ENCODE measurements at places on chromosomes 6 and 20.
A peak's percentile ranks its signal among the peaks of the same experiment; 100 is the strongest.

- no peak for DNase-seq
Observed at GRCh38 chr6:127914240-127914639, 13.4 kb upstream of the THEMIS start.

- no peak for DNase-seq
Observed at GRCh38 chr20:45181639-45182038, 6.9 kb downstream of the PI3 start.

GRCh38 chr6:23681743-23682142, 444.3 kb upstream of the NRSN1 start:
- DNase-seq = no peak

DNA sequence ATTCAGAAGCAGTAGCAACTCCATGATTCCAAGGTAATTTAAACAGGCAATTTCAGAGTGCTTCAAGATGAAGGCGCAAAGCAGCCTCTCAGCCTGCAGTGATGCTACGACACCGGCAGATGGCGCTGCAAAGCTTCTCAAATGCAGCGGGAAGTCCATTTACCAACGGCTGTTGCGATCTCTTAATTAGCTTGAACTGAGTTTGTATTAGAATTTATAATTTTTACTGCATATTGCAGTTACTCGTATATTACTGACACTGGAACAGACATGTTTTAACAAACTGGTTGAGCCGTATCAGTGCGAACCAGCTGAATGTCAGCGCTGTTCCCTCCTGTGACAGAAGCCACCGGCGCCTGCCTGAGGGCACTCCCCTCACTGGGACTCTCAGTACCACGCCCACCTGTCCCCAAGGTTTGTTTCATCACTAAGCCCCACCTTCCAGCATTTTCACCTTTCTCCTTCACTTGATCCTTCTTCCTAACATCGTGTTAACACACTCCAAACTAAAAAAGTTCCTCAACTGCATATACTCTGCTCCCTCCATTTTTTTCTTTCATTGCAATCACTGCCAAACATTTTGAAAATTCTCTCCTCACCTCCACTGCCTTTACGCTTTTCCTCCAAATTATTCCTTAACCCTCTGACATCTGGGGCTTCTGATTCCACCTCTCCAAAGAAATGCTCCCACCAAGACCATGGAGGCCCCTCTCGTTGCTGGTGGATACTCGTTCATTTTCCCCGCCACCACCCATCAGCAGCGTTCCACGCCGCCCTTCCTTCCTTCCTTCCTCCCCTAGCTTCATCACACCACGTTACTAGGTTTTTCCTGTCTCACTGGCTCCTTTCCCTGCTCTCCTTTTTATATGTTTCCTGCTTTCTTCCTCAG, 14.5 kb downstream of the GNL1 start:
- DNase-seq = no peak

DNA sequence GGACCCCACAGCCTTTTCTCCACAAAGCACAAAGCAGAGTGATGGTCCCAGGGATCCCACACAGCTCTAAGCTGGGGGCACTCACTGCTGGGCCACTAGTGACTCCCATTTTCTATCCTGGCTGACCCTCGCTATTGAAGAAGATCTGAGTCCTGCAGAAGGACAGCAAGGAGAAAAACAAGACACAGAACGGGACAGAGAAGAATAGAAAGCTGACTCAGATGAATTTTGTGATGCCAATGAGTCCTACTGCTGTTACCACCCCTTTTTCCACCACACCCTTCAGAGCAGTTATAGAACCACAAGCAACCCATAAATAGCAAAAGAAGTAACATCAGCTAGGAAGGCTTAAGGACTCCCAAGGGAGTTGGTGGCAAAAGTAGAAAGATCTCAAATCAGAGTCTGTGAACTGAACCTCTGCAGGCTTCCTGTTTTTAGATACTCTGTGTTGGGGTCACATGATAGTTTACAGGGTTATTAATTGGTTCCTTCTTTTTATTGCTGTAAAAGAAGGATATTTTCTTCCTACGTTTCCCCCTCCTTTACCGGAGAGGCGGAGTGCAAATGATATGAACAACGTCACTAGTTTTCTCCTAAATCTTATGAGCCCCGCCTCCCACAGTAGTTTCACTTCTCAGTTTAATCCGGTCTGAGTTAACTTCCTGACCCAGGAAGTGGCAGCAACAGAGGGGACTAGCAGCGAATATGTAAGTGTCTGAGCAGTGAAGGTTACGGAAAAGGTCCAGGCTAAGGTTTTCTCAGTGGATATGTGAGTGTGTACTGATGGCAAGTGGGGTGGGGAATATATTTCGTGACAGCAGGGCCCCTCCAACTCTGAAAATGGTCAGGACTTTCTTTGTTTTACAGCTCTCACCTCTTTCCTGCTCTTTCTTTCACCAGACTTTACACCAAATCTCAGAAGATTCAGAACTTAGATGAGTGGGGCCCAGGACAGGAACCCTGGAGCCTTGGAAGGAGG, at the start of gene TRIM38:
TSS of gene TRIM38 (plus strand) at position 654 of the 979 bp plus-strand sequence. CDS start 3,721 bp downstream, outside the sequence.
- no peak for DNase-seq

GRCh38 chr6:95128439-95128838, 448.9 kb upstream of the MANEA start:
- DNase-seq = no peak

DNA sequence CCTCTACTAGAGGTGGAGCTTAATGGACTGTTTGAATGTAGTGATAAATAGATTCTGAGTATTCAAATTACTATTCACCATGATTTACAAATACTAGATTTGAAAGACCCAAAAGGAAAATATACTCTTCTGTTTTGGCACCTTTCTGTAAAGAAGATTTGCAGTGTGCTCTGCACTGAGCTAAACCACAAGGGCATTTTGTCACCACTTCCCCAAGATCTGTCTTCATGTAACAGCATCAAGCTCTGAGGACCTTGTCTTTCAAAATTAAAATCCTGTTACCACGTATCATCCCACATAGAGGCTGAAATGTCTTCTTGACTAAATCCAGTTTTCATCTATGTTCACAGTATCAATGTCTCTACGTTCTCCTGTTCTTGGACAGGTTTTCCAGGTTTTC, 3.3 kb upstream of the PGK2 start:
- no peak for DNase-seq

- DNase-seq = no peak
Observed at GRCh38 chr6:137277971-137278637, 58.9 kb upstream of the IFNGR1 start.

GRCh38 chr6:73515204-73515655, 5.6 kb downstream of the EEF1A1 start:
- DNase-seq = no peak

DNA sequence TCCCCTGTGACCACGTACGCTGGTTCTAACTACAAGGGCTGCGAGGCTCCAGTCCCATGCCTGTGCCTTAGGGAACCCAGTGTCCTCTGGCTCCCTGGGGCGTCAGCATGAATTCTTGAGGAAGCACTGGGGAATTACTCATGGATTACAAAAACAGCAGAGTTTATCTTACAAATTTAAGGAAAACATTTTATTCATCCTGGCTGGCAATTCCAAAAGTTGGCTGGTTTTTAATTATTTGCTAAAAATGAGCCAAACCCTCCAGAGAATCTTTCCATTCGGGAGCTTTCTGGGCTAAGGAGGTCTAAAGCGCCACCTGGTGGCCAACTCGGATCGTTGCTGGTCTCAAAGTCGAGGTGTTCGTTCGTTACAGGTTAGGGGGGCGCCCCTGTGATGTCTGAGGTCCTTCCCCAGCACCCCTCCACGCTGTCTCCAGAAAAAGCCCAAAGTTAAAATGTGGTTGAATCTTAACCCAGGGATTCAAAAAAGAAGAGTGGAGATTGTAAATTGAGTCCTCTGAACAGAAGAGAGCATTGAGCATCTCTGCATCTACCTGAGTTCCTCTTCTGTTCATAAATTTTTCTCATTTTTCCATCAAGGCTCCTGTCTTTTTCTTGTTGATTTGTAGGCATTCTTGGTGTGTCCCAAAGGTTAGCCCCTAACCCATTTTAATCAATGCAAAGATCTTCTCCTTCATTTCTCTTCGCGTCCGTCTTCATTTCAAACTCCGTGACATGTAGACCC, 99.4 kb downstream of the BFSP1 start:
- peak; percentile 39 for DNase-seq

GRCh38 chr6:4057036-4057435, 21.9 kb downstream of the FAM217A start:
- DNase-seq = no peak

DNA sequence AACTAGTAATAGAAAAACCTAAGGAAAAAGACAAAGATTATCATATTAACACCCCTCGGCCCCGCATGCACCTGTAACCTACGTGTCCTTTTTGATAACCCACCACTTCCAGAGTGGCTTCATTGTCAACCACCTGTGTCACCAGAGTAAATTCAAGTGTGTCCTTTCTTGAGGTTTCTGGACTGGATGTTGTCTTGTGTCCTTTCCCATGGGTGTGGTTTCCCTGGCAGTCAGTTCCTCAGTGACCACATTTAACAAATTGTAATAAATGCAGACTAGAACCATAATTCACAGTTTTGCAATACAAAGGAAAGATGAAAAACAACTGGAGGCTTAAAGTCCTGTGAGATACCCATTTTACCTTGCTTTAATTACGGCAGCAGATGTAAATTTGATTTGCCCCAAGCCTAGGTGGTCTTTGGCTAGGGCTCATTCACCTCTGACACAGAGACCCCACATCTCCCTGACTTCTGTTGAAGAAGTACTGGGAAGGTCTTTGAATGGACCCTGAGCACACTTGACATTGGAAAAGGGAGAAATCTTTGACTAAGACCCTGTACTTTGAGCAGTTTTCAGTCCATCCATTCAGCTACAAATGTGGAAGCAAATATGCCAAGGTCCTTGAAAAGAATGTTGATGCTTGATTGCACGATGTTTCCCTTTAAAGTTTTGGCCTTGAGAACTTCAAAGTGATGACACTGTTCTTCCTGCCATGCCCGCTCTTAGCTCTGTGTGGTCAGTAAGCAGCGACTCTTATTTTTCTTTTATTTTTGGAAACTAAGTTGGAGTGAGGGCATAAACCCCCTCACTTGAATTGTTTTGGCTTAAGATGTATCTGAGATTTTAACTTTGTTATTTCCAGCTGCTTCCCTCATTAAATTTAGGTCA, 232.4 kb downstream of the UST start:
- DNase-seq = no peak

- no peak for DNase-seq
Observed at GRCh38 chr20:44703183-44703925, 11.8 kb upstream of the CCN5 start.

- no peak for DNase-seq
Observed at GRCh38 chr6:130740308-130740707, 86.9 kb upstream of the SMLR1 start.

DNA sequence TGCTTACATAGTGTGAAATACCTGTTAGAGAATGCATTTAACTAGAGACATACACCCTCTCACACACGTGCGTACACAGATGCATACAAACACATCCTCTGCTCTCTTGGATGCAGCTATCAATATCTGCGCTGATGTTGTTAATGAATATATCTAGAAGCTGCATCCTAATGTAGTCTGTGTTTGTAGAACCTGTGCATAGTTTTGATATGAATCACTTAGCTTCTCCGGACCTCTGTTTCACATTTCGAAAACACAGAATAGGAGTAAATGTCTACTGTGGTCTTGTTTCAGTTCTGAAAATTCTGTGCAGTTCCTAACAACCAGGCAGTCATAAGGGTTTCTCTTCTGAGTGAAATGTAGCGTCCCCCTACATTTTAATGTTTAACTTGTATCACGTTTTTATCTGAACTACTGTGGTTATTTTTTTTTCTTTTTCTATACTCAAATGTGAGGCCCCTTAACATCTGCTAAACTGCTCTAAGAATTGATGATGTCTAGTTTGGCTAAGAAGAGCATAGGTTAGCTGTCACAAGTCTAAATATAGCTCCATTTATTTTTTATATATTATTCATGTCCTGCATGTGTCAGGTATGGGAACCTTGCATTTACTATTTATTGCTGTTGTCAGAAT, 254.5 kb downstream of the TMEM242 start:
- no peak for DNase-seq

GRCh38 chr20:62820208-62820961, 3.5 kb downstream of the COL9A3 start:
- no peak for DNase-seq

DNA sequence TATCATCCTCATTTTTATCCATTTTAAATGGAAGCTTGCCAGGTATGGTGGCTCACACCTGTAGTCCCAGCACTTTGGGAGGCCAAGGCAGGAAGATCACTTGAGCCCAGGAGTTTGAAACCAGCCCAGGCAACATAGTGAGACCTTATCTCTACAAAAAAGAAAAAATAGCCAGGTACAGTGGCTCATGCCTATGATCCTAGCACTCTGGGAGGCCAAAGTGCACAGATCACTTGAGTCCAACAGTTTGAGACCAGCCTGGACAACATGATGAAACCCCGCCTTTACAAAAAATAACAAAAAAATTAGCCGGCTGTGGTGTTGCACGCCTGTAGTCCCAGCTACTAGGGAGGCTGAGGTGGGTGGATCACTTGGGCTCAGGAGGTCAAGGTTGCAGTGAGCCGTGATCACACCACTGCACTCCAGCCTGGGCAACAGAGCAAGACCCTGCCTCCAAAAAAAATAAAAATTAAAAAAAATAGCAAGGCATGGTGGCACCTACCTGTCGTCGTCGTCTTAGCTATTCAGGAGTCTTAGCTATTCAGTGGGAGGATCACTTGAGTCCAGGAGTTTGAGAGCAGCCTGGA, 89.0 kb downstream of the TCP11 start:
- DNase-seq = no peak

- DNase-seq = no peak
Observed at GRCh38 chr6:160737934-160738333, 35.9 kb downstream of the PLG start.

DNA sequence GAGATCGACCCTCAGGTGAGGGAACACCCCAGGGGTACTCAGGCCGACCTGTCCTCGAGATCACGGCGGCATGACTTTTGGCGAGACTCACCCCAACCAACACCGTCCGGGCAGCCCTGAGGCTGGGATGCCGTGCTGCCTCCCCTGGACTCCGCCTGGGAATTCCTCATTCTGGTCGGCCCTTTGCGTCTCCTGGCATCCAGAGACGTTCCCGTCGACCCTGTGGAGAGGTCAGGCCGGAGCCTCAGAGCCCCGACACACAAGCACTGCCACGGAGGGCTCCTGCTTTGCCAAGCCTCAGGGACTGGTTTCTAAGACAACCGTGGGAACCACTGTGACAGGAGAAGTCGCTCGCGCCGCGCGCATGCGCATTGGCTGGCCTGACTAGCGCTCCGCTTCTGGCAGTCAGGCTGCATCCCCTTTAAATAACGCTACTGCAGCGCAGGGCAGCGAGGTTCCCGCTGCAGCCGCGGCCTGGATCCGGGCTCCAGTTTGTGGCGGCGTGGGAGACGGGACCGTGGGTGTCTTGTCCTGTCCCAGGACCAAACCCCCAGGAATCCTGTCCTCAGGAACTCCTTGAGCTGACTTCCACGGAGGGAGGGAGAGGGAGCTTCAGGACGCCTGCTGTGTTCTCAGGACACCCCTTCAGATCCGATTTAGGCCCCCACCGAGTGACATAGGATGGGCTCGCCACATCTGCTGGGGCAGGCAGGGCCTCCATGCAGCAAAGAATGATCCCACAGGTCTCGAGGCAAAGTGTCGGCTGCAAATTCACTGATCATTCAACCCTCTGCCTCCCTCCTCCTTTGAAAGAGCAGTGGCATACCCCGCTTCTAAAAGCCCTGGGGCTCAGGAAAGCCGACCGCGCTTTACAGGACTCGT, 163.2 kb upstream of the ZNF337 start:
- DNase-seq = peak; percentile 72

All from hypothalamus (tissue), 51 donors.